ENCODE measurements at places on chromosomes 13 and 19.

DNA sequence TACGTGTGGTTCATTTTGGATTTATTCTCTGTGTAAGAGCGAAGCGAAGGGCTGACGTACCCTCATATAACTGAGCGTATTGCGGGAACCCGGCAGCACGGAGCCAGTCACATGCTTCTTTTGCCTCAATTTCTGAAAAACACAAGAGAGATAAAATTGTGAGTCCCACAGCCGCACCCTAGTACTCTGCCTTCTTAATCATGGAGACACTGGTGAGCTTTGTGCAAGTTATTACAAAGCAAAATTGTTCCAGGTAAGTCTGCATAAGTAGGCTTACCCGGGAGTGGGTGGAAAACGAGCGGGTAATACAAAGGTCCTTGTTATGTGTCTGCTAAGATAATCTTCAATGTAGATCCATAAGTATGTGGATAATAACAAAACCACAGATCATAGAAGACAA is 118.1 kb downstream of the STARD13 start:
- DNase-seq, result no peak

GRCh38 chr19:28170066-28170465 is 1042.9 kb downstream of the UQCRFS1 start:
- peak; percentile 8 for DNase-seq

DNA sequence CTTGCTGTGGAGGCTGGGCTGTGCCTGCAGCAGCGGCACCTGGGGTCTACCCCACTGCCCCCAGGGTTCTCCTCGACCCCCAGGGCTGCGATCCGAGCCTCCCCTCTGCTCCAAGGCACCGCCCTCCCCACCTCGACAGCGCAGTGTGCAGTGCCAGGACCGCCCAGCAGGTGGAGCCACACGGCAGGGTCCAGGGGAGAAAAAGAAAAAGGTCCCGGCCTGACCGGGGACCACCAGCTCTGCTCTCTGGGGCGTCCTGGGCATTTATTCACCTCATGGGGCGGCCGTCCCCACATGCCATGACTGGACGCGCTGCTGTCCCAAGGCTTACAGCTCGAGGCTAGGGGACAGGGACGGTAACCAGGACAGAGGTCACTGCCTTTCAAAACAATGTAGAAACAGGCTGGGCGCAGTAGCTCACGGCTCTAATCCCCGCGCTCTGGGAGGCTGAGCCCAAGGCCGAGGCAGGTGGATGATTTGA is 10.6 kb downstream of the REXO1 start:
- DNase-seq, result peak; percentile 18

DNA sequence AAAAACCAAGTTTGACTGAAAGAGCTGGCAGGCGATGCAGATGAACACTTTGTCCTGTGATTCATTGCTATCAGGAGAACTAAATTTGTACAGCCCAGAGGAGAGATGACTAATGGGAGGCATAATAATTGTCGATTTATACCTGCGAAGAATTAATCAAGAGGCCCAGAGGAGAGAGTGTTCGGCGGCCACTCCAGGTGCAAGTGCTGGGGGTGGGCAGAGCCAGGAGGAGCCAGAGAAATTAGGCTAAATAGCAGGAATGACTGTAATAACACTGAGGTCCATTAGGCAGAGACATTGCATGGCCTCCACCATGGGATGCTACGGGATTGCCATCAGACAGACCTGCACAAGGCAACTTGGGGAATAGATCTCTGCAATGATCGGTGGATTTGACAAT is 107.7 kb upstream of the UQCRFS1 start:
- DNase-seq, result no peak

GRCh38 chr13:48615049-48615448 is 38.7 kb upstream of the CYSLTR2 start:
- DNase-seq, result no peak

DNA sequence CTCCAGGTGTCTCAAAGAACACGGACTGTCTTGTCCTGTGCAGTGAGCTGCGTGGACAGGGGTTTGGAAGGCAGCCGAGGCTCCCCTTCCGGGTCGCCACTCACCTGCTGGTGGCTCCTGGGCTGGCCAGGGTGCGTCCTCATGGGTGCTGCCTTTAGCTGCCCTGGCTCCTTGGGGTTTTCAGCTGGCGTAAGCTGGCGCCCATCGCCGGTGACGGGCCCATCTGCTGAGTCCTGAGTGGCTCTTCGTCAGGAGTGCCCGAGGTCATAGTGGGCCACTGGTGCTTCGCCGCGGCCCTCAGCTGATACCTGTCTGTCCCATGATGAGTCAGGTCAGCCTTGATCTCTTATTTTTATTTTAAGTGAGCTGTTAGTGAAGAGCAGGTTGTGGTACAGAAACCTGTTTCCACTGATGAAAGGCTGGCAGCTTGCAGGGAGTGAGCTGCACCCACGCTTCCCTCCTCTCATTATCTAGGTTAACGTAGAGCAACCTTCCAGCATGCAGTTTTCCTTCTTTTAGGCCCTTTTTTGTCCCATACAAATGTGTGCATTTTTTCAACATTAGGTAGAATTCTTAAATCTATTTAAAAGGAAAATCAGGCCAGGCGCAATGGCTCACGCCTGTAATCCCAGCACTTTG is 18.4 kb downstream of the EPN1 start:
- DNase-seq, result no peak

GRCh38 chr13:99658261-99658991 is 157.2 kb downstream of the TM9SF2 start:
- DNase-seq, result peak; percentile 93

- DNase-seq, result no peak
These were observed 9.7 kb upstream of the PTBP1 start for GRCh38 chr19:787536-787935.

DNA sequence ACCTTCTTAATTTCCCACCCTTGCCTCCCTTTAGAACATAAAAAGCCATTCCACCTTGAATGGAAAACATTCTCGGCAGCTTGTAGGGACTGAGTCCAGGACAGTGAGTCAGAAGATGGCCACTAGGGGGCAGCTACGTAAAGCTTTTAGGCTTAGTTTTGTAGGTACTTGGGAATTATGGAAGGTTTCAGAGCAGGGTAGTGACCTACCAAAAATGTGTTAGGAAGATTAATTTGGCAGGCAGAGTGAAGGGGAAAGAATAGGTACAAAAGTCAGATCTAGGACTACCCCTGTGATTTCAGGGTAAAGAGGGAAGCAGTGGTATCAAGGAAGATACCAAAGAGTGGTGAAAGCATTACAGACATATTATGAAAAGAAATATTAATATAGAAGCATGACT is 198.4 kb downstream of the NDFIP2 start:
- peak; percentile 59 for DNase-seq

DNA sequence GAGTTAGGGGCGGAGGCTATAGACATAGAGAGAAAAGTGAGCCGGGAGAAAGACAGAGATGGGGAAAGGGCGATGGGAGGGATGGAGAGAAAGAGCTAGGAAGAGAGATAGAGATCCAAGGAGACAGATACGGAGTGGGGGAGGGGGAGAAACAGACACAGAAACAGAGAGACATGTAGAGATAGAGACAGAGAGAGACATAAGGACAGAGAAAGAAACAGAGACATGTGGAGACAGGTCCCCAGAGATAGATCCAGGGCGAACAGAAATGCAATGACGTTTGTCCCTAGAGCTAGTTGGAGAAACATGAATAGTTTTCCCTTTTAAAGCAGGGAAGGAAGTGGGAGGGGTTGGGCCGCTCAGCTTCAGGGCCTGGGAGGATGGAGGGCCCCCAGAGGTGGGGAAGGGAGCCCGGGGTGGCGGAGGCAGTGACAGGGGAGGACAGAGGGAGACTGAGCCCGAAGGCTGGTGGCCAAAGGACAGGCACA is 4.6 kb downstream of the PPP1R14A start:
- no peak for DNase-seq

- DNase-seq, result no peak
These were observed 84.2 kb upstream of the RNF113B start for GRCh38 chr13:98261165-98261702.

DNA sequence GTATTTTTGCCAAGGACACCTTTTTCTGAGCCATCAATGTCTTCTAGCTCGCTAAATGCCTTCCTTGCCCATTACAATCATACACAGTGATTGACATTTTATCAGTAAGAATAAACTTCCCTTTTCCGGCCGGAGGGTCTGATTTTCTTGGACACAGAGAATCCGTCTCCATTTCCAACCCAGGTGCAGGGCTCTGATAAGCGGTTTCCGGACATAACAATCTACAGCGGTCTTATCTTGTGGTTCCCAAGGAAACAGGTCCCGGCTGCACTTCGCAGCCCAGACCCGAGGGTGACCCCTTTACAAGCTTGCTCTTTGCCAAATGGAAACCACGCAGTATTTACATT is 5.1 kb upstream of the ZNF77 start:
- no peak for DNase-seq

DNA sequence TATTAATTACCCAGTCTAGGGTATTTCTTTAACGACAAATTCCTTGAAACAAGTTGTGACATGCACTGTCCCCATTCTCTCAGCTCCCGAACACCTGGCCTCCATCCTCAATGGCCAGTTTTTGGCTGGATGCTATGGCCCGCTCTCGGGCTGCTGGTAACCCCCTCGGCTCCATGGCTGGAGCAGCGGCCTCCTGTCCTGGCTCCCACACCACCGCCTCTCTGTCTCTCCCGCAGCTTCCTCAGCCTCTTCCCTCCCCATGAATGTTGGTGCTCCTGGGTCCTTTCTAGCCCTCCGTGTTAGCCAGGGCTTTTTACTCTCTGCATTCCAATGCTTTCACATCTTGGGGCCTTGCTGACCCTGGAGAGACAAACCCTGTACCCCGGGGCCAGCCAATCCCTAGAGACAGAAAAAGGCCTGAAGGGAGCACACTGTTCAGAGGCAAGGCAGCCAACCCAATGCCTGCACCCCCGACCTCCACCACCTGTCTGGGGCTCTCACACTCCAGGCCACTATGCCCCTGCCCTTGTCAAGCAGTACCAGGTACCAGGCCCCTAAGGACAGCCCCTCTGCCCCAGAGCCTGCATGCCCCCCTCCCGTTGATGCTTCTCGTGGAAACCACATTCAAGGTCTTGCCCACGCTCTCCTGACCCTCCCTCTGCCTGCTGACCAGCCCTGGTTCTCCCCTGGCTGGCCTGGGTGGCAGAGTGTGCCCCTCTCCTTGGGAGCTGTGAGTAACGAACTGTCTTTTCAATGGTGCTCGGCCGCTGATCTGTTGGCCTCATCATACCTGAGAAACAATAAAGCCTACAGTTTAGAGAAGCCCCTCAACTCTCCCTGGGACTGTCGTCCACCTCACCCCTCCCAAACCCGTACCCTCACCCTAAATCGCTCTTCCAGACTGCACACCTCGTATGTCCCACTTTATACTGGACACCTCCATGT is 86.9 kb upstream of the GPR183 start:
- DNase-seq, result no peak

GRCh38 chr19:39417463-39418181 is 5.2 kb downstream of the PLEKHG2 start:
- DNase-seq, result no peak

DNA sequence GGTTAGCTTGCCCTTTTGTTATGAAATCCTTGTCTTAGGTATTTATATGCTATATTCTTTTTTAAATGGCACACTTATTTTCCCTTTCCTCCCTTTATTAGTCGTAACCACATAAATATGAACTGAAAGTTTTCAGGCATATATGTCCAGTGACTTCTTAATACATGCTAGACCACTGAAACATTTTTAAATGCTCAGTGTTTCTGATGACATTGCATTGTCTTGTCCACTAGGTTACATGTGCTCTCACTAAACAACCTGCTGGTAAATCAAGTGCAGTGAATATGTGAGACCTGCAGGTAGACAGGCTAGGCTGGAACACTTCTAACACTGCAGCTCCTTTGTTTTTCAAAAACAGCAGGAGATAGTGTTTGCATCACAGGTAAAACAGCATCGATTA is 332.6 kb upstream of the DACH1 start:
- DNase-seq, result no peak

DNA sequence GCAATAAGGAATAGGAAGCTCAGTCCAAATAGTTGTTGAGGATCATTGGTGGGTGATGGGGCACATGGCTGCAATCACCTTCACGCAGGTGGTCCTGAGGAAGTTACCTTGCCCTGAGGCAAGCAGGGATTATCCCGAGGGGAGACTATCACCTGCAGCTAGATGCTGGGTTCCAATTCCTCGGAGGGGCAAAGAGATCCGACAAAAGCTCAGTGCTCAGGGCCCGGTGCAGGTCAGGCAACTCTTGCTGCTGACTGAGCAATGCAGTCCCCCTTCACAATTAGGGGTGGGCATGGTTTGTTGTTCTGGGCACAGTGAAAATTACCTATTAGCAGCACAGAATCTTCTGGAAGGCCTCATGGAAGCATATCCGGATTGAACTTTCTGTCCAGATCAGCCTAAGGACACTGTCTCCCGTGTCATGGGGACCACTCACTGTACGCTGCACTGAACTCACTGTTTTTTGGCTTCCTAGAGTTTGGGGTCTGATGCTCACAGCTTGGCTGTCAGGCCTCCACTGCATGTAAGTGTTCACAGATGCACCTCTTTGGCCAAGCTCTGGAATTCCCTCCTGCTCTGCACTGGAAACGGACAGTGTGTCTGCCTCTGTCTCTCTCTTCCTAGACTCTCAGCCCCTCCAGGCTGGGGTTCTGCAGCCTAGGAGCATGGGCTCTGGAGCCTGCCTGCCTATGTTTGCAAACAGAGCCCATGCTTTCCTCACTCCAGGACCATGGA is 372.7 kb downstream of the ZNF536 start:
- DNase-seq, result no peak

- DNase-seq, result no peak
These were observed 14.3 kb upstream of the MCF2L start for GRCh38 chr13:112954488-112955270.

DNA sequence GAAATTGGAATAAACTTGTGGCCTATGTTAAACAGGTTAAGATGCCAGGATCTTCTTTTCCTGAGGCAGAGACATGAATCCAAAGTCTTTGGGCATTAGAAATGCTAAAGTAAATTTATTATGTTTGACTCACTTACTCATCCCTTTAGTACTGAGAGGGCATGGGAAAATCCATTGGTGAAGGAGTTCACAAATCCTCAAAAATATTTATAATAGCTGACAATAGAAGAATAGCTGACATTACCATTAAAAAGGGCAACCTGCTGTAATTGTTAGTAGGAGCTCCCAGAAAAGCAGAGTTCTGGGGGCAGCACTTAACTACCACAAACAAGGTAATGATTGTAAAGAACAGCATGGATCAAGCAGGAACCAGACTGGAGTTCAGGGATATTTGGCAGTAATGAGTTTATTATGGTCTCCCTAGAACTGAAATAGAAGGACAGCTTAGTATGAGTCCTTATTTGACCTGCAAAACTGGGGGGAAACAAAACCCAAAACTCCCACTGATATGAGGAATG is 285.8 kb upstream of the KLHL1 start:
- DNase-seq, result no peak

GRCh38 chr13:98144801-98145350 is 2.0 kb downstream of the FARP1 start:
- no peak for DNase-seq

DNA sequence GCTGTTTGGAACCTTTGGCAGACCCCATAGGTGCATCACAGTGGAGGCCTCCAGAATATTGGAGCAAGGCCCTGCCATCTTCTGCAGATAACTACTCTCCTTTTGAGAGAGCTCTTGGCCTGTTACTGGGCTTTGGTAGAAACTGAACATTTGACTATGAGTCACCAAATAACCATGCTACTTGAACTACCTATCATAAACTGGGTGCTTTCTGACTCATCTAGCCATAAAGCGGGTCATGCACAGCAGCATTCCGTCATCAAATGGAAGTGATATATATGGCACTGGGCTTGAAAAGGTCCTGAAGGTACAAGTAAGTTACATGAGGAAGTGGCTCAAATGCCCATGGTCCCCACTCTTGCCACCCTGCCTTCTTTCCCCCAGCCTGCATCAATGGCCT is 782.5 kb upstream of the SLITRK6 start:
- no peak for DNase-seq

Data from cerebellar cortex (tissue), 1 donor.